Trophoblast cell (in vitro differentiated cells and primary cell): ENCODE measurements at places on chromosomes 16 and 17.

DNA sequence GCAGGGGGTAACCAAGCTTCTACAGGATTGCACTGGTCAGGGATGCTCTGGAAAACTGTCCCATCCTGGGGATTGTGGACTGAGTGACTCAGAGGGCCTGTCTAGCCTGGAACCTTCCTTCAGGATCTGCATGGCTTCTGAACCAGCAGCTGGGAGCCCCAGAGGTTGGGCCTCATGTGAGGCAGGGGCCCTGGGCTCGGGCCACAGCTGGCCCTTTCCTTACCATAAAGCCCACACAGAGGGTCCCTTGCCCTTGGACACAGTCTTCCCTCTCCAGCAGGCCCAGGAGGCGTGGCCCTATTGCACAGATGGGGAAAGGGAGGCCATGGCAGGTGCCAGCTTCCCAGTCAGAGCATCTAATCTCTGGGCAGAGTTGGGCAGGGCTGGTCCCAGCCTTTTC lies 30.5 kb downstream of the ADCY7 start:
- no peak for DNase-seq

DNA sequence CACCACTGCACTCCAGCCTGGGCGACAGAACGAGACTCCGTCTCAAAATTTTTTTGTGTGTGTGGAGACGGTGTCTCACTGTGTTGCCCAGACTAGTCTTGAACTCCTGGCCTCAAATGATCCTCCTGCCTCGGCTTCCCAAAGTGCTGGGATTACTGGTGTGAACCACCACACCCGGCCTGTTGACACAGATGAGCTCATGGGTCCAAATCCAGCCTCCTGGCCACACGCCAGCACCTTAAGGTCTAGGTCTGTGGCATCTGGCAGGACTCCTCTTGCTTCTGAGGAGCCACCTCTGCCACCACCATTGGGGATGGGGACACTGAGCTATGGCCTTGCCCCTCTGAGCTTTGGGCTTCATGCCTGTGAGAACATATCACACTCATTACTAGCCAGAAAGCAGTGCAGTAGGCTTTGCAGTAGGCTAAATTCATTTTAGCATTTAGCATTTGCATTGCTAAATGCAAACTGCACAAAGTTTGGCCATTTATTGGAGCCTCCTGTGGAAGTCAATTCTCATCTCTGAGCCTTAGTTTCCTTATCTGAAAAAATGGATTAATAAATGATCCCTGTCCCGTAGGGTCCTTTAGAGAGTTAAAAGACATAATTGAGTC lies 5.5 kb upstream of the CDIPT start:
- no peak for DNase-seq

- no peak for DNase-seq
Measured at GRCh38 chr17:46201491-46201890, 8.3 kb upstream of the KANSL1 start.

DNA sequence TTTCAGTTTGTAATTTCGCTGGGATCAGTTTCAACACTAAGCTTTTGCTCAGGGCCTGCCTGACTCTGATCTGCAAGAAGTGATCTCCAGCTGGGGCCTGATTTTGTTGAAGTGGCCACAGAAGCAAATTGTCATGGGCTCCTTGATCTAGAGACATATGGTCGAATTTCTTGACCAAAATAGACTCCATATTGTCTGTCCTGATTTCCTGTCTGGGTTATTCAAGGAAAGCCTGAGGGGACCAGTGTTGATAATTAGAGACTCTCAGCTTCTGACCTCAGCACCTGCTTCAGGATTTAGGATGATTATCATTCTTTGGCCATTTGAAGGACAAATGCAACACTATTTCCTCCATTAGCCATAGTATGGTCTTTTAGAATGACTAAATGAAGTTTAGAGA lies 48.9 kb upstream of the MSI2 start:
- no peak for DNase-seq

DNA sequence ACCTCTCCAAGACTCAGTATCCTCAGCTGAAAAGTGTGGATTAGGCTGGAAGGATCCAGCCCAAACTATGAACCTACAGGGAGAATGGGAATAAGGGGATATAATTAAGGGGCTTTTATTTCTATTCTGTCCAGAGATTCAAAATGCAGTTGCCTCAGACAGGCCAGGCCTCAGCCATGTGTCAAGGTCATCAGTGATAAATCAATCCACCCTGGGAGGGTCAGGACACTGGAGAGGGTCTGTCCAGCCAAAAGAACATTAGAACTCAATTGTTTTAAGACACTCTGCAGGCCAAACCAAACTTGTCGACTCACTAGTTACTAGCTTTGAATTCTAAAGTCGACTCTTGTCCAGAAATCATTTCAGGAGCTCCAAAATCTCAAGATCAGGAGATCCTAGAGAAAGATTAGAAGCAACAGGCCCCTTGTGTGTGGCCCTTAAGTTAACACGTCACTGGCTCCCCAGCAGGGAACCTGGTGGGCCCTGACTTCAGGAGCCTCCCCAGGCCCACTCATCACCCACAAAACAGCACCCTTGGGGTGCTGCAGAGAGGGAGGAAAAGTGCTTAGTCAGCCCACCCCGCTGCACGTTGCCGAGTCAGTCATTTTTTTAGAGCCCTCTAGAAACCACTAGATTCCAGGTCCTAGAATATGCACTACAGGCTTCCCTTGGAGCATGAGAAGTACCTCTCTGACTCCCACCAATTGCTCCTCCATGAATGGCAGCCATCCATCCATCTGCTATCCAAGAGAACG lies 156.8 kb downstream of the XYLT1 start:
- DNase-seq, result no peak

DNA sequence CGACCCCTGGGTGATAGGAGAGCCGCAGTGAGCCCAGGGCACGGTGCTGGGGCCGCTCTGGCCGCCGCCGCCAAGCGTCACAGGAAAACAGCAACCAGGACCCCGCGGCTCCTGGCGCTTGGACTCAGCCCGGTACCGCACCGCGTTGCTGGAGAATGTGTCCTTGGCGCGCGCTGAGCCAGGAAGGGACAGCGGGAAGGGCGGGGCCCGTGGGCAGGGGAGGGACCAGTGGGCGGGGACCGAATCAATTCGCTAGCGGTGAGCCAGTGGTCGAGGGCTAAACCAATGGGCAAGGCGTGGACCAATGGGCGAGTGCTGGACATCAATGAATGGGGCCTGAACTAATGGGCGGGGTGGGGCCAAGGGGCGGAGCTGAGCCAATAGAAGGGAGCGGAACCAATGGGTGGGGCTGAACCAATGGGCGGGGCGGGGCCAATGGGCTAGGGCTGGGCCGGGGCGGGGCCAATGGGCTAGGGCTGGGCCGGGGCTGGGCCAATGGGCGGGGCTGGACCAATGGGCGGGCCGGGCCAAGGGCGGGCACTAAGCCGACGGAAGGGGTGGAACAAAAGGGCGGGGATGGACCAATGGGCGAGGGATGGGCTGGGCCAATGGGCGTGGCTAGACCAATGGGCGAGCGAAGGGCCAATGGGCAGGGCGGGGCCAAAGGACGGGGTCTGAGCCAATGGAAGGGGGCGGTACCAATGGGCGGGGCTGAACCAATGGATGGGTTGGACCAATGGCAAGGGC lies 6.3 kb upstream of the FLYWCH1 start:
- DNase-seq, result peak; percentile 99

DNA sequence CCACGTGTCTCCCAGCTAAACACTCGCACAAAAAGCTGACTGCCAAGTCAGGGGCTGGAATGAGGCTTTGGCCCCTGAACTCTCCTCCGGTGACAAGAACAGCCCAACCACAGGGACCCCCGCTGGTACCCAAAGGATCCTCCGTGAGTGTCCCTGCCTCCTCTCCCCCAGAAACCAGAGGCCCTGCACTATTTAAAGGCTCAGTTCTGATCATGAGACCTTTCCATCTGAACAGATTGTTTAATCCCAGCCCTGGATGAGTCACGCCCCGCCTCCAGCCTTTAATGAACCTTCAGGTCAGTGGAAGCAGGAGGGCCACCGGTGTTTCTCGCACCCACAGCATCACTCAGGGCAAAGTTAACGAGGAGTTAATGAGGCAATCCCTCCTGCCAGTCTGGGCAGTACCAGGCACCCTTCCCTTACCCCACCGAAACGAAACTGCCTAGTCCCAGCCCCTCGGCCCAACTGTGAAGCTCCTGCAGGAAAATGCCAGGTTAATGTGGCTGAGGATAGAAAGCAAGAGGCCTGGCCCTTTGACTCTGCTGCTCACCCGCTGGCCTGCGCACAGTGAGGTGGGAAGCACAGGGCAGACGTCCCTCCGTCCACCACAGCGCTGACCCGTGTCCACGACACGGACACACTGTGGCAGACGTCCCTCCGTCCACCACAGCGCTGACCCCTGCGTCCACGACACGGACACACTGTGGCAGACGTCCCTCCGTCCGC lies 32.4 kb downstream of the TIMM22 start:
- no peak for DNase-seq

DNA sequence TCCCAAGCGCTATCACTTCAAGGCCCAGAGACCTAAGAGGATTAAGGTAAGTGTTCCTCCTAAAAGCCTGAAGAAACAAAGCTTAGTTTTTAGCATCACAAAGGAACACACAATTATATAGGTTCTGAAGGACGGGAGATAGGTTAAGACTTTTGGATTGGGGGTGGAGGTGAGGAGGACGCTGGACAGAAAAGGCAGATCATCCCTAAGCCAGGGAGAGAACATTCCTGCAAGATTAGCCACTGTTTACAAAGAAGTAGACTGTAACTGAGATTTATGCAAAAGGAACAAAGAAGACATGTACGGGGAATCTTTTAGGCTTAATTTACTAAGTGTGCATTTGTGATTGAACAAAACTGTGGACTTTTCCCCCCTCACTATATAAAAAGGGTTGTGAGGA lies 184.1 kb upstream of the IRX5 start:
- no peak for DNase-seq

DNA sequence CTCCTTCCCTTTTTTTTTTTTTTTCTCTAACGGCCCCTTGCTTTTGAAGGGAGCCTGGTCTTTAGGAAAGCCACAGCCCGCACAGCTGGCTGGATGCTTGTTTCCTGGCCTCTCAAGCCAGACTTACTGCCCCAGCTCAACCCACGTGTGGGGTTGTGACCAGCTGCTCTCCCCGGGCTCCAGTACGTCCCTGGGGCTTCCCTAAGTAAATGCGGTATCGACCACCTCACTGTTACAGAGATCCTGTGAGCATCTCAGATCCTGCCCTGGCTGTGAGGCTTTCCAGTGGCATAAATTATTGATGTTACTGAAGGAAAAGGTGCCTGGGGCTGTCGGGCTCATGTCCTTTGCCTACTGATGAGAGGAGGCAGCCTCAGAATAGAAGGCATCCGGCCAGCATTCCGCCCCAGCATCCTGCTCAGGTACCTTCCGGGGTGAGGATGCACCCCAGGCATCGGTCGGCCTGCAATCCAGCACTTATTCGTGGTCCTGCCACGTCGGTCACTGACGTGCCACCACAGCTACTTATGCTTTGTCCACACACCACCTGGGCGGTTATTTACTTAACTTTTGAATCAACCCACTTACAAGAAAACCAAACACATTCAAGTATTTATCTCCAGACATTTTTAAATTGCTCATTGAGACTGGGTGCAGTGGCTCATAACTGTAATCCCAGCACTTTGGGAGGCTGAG lies 9.6 kb downstream of the GPRC5B start:
- no peak for DNase-seq

DNA sequence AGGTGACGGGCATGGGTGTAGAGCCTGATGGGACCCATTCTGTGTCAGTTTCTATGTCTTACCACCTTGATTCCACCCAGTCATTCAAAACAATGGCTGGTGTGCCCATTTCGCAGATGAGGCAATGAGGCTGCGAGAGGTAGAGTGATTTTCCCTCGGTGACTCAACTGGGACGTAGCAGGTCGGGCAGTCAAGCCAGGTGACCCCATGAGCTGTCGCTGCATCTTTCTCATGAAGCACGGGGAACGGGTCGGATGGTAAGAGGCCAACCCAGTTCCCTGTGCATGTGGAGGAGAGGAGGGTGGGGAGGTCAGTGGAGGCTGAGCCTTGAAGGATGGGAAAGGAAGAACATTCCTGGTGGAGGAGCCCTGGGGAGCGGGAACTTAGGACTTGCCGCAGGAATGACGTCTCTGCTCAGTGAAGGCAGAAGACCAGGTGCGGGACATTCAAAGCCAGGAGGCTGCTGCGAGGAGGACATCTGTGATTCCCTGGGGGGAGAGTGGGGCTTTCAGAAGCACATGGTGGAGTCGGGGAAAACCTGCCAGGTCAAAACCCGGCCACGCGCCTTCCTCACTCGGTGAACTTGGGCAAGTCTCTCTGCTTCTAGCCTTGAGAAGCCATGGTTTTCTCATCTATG lies 1.1 kb downstream of the IL21R start:
- no peak for DNase-seq

- no peak for DNase-seq
Measured at GRCh38 chr17:78556812-78557211, 20.4 kb downstream of the DNAH17 start.

- no peak for DNase-seq
Measured at GRCh38 chr17:68522266-68522665, 10.0 kb downstream of the PRKAR1A start.

DNA sequence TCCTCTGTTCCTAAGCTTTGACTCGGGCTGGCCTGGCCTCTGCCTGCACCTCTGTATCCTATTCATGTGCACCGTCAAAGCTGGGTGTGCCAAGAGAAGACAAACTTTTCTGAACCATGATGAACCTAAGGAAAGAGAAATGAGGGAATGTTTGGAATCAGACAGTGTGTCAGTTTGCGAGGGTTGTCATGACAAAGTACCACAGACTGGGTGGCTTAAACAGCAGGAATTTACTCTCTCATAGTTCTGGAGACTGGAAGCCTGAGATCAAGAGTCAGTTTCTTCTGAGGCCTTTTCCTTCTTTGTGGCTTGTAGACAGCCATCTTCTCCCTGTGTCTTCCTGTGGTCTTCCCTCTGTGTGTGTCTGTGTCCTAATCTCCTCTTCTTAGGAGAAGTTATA lies 129.0 kb downstream of the KATNIP start:
- DNase-seq, result no peak
